NCI-H524 (cell line): ENCODE measurements at places on chromosomes 12 and 14.
A peak's percentile ranks its signal among the peaks of the same experiment; 100 is the strongest.

DNA sequence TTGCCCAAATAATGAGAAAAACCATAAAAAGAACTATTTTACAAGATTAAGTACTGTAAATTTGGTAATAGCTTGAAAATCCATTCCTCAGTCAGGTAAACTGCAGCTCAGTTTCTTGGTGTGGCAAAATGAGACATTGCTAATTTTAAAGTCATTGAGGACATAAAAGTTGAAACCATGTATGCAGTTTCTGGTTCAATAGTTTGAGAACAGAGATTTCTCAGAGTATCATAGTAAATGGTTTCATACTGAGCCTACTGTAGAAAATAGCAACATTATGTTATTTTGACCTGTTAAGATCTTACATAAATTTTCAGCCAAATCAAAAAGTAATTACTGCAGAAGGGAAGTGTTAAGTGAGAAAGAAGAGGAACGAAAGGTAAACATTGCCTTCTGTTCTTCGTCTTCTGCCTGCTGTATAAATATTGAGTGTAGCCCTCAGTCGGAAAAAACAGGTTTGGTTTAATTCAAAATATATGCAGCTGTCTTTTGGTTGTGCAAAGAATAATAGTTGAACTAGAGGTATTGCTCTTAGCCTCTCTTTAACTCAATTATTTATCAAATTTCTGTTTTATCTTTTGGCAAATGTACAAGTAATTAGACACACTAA, 119.6 kb downstream of the SYNE2 start:
- DNase-seq, result no peak

DNA sequence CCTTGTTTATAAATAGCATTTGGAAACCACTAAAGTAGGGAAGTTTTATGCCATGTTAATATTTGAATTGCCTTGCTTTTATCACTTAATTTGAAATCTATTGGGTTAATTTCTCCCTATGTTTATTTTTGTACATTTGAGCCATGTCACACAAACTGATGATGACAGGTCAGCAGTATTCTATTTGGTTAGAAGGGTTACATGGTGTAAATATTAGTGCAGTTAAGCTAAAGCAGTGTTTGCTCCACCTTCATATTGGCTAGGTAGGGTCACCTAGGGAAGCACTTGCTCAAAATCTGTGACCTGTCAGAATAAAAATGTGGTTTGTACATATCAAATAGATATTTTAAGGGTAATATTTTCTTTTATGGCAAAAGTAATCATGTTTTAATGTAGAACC, 4.4 kb downstream of the RAN start:
- no peak for DNase-seq

- DNase-seq, result no peak
Observed at GRCh38 chr12:92908108-92908507, 21.0 kb downstream of the EEA1 start.

DNA sequence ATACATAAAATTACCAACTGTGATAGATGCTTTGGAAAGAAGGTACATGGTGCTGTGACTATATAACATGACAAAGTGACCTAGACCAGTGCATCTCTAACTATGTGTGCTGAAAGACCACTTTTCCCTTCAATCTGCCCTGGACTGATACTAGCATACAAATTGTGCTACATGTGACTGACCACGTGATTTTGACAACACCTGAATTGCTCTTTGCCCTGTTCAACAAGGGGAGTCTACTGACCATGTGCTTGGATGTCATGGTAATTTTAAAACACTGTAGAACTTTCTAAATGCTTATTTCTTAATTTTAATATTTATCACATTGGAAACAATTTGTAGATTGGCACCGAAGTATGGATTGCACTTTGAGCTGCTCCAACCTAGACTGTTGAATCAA, 142.4 kb downstream of the CAND1 start:
- no peak for DNase-seq

GRCh38 chr12:42932936-42933335, 343.4 kb upstream of the PRICKLE1 start:
- no peak for DNase-seq

DNA sequence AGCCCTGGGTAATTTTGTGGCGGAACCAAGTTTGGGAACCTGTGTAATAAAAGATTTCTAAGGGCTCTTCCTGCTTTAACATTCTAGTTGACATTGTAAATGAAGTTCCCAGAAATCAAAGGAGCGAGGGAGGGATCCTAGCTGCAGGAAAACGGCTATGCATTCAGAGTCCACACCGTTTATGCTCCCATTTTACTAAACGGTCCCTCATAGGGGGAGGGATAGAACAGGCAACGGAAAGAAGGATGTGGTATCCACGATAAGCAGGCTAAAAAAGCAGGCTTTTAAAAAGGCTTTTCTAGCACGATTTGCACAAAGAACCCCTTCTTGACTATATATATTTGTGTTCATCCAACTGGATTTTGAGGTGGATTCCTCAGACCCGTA, 559 bp downstream of the SYNJ2BP start:
- DNase-seq, result no peak

- DNase-seq, result no peak
Observed at GRCh38 chr12:127388985-127389384, 878.0 kb upstream of the TMEM132C start.

DNA sequence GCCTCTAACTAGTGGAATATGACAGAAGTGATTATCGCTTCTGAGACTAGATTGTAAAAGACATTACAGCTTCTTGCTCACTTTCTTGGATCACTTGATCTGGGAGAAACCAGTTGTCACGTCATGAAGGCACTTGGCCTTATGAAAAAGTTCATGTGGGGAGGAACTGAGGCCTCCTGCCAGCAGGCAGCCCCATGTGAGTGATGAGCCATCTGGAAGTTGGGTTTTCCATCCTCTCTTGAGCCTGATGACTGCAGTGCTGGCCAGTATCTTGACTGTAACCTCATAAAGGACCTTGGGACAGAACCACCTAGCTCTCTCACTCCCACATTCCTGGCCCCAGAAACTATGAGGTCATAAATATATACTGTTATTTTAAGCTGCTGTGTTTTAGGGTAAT, 28.0 kb downstream of the TTLL5 start:
- DNase-seq, result no peak

GRCh38 chr14:90034156-90034555, 27.6 kb upstream of the KCNK13 start:
- DNase-seq, result no peak

GRCh38 chr12:51475543-51475942, 50.9 kb downstream of the SLC4A8 start:
- no peak for DNase-seq

DNA sequence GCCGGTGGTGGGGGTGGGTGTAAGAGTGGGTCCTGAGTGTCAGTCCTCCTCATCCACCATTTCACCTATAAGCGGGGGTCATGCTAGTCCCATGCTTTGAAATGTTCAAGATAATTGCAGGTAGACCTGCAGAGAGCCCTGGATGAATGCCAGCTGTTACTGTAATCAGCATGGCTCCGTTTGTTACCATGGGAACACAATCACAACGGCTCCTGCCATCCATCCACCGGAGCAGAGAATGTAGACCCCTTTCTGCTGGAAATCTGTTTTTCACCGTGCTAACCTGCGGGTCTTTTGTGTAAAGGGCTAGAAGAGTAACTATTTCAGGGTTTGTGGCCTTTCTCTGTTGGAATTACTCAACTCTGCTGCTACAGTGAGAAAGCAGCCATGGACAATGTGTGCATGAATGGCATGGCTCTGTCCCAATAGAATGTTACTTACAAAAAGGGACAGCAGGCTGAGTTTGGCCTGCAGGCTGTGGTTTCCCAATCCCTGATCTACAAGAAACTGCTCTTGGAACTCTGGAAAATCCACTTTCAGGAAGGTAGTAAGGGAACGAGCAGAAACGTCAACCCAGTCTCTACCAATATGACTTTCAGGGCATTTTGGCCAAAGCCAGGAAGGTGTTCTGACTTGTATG, 36.1 kb downstream of the KCTD10 start:
- DNase-seq, result peak; percentile 49

DNA sequence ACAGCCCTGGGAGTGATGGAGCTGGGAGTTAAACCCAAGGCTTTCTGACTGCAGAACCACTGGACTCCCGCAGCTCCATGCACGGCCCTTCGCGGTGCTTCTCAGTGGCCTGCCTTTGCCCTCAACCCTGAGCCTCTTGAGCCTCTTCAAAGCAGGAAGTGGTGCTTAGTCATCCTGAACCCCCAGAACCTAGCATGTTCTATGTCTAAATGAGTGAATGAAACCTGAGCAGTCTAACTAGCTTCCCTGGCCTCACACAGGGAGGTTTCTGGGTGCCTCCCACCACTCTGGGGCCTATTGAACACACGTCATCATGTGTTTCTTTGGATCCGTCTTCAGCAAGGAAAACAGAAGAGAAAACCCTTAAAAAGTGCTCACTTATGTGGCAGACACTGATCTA, 117.9 kb upstream of the SFSWAP start:
- no peak for DNase-seq

DNA sequence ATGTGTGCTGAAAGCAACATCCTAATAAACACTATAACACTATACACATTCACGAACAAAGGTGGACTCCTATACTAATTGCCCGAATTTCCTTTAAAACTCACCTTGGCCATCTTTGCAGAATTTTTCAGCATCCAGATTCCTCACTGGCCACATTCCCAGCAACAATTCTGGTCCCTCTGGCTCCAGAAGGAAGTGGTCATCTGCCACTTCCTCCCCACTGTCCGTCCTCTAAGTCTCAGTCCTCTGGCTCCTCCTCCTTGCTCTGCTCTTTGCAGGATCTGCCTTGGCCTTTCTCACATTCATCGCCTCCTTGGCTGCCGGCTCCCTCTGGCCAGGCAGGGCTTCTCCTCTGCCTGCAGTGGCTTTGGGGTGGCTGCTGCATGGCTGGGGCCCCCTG, 426.0 kb downstream of the FUT8 start:
- DNase-seq, result no peak

GRCh38 chr14:36671149-36671548, 9.5 kb downstream of the PAX9 start:
- DNase-seq, result no peak

GRCh38 chr12:109637348-109637747, 63.8 kb downstream of the MVK start:
- peak; percentile 86 for DNase-seq

DNA sequence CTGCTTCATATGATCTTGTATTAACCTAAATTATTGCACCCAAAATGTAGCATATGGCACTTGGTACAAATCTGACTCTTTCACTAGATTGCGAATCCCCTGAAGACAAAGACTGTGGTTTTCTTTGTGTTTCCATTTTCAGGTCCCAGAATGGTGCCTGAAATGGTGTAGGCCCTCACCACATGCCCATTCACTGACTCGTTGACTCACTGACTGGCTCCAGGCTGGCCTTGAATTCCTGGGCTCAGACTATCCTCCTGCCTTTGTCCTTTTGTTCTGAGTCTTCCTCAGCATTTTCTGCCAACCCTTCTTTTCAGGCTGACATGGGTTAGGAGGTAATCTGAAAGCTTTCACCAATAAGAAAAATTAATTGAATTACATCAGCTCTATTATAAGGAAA, 368.7 kb upstream of the GARIN6 start:
- DNase-seq, result no peak

DNA sequence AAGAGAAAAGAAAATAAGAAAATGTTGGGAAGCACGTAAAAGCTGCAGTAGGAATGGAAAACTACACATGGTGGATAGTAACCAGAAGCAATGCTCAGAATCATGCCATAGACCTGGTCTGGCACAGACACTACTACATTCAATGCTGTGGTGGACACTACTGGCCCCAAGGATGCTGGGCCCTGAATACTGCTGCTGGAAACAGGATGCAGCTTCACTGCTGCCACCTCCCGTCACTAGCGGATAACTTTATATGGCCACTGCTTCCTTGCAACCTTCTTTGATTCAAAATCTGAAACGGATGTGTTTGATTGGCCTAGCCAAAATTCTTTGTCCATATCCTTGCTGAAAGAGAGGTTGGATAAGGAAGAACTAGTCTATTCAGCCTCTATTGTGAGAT, 30.7 kb downstream of the ADCY6 start:
- DNase-seq, result no peak

DNA sequence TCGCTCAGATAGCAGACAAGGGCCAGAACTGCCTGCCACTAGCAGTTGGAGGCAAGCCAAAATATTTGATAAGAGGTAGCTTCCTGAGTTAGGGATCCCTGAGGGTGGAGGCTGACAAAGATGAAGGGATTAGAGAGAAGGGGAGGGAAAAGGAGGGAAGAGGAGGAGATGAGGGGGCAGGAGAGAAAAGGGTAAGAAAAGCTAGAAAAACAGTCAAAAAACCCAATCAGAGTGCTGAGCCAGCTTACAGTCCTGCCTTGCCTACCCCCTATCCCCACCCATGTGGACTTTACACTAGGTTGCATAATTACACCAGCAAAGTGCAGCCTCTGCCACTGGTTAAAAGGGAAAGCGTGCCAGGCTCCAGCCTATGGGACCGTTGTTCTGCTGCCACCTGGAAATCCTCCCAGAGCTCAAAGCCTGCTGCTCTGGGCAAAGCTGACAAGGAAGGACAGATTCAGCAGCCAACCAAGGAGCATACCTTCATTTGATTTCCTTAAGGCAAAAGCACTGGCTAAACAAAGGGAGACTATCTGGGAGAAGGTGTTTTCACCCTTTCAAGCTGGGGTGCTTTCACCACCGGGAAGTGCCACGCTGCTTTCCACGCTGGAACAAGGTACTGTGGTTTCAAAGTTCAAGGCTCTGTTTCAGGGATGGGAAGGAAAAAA, 3.8 kb upstream of the NUMB start:
- peak; percentile 58 for DNase-seq

- peak; percentile 17 for DNase-seq
Observed at GRCh38 chr12:121804417-121805111, 755 bp downstream of the SETD1B start.

GRCh38 chr14:88631091-88631490, 68.3 kb downstream of the ZC3H14 start:
- DNase-seq, result no peak

DNA sequence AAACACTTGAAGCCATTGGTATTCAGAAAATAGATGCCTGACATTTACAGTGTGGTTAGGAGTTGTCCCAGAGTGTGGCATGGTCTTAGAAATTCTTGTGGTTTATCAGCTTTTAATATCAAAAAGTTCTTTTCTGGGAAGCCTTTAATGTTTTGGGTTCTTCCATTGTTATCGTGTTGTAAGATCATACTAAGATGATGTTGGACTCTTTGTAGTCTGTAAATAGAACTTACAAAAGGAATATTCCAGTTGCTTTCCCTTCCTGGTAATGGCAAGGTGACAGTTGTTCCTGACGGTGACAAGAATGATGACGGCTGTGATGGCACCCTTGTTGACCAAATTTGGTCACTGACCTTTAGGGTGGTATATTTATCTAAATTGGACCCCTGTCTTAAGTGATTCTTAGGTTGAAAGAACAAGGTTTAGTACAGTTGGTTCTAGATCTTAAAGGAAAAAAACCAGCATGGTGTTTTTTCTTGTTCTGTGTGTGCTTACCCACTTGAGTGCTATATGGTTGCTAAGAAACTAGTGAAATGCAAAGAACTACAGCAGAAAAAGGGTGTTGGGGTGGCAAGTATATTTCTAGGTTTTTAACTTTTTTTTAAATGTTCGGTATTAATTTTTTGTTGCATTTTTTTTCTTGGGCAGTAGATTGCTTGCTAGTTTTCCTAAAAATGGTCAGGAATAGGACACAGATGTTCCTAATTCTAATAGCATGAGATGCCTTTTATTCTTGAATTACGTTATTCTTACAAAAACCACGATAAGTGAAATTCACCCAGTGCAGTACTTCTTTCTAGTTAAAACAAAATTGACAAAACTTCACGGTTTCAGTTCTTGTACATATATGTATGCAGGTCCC, 2.1 kb downstream of the ATP2A2 start:
- DNase-seq, result no peak

GRCh38 chr14:92978229-92979021, 55.5 kb downstream of the CHGA start:
- no peak for DNase-seq
